ENCODE measurements at places on chromosomes 4 and X.

GRCh38 chrX:55818673-55819375 is 101.3 kb downstream of the RRAGB start:
- DNase-seq: no peak

DNA sequence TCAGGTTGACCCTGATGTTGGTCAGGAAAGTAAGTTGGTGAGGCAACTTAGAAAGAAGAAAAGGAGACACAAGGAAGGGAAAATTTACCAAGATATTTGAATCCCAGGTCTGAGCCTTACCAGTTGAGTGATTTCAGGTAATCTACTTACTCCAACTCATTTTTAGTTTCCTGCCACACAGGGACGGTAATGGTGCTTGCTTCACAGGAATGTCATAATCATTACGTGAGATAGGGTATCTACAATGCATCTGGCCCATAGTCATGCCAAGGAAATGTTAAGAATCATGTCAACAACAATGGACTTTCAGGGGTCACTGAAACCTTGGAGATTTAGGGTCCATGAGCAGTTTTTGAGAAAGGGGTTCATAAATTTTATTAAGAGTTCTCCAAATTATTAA is 195.4 kb upstream of the HHIP start:
- DNase-seq: no peak

DNA sequence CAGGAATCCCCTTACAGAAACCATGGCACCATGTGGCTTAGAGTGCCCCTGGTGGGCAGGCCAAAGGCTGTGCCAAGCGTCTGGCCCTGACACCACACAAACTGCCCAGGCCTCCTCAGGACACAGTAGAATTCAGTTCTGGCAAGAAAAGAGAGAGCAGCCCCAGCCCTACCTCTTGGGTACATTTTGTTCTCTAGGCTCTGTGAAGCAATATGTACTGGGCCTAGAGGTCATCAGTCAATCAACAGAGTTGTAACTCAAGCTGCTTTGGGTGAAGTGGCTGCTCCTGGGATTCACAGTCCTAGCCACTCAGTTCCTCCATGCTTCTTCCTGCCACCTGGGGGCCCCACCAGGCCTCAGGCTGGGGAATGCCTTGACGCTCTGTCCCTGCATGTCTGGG is 158.1 kb upstream of the MAMLD1 start:
- DNase-seq: no peak

DNA sequence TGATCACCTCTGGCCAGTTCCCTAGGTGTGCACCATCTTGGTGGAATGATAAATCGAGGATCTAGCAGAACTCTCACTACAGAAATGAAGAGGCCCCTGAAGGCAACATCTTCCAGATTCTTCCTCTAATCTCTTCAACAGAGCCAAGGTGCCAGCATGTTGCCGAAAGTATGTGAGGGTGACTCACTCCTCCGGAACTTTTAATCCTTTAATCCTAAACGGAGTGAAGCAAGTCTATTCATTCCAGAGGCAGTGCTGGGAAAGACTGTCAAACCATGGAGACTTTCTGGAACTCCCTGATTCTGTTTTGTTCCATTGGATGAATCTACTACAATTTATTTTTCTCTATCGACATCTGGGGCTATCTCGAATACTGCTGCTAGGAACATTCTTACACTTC is 68.7 kb downstream of the SUPT20HL2 start:
- no peak for DNase-seq

Data from stimulated activated CD8-positive, alpha-beta memory T cell treated with anti-CD3 and anti-CD28 coated beads, Interleukin-7, amount 100 ng/mL, for 1 hour (primary cell).